ENCODE measurements at places on chromosomes 3 and 15.

DNA sequence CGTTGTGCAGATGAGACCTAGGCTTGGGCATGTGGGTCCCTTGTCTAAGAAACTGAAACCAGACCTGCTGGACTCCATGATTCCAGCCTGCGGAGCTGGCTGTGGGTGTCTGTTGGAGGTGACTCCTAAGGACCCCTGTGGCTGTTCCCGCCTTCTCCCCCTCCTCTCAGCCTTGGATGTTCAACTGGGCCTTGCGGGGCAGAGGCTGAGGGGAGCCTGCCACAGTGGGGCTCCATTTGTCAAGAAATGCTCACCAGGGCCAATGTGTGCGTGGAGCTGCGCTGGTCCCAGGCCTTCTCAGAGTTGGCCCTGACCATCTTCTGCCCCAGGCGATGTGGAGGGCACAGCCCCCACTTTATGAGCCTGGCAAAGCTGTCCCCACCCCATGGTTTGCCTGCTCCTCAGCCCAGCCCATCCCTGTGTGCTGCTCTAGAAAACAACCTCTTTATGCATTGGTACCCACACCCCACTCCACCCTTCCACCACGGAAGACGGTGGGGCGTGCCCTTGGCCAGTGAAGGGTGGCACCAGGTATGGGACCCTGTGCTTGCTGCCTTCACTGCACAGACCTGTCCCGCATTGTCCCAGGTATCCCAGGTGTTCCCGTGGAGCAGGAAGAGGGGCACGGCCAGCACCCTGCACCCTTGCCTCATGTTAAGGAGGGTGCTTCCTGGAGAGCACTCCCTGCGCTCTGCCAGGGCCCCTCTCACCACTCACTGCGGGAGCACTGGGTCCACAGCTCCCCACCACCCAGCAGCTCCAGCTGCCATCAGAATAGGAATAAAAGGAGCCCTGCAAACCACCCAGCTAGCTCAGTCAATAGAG, 7.9 kb downstream of the MESP2 start:
- DNase-seq = no peak

- DNase-seq = no peak
Observed at GRCh38 chr3:110577854-110578253, 493.8 kb upstream of the NECTIN3 start.

DNA sequence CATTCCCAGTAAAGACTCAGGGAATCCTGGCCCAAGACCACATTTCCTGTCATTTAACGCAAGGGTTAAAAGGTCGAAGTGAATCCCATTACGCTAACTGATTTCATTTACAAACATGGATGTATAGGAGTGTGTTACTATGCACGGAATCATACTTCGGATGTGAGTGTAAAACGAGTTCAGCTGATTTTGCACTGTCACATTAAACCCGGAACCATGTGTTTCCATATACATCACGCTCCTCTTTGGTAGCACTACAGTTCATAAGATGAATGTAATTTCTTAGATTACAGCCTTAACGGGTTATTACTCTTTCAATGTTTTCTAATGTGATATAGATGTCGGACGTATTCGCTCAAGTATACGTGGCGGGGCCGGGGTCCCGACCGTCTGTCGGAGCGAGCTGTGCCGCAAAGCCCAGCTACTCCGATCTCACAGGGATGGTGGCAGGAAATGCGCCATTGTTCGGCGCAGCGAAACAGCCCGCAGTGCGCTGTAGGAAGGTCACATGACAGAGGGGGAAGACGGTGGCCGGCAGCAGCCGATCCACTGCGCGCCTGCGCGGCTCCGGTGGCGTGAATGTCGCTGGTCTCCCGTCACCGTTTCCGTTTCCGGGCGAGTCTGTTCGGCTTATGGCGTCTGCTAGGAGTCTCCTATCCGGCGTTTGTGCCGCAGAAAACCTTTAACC, 97.3 kb downstream of the NPAP1 start:
- peak; percentile 95 for DNase-seq

GRCh38 chr3:10702961-10703740, 112.9 kb upstream of the SLC6A11 start:
- DNase-seq = no peak

GRCh38 chr3:23546181-23546580, 259.6 kb upstream of the UBE2E1 start:
- DNase-seq = no peak

DNA sequence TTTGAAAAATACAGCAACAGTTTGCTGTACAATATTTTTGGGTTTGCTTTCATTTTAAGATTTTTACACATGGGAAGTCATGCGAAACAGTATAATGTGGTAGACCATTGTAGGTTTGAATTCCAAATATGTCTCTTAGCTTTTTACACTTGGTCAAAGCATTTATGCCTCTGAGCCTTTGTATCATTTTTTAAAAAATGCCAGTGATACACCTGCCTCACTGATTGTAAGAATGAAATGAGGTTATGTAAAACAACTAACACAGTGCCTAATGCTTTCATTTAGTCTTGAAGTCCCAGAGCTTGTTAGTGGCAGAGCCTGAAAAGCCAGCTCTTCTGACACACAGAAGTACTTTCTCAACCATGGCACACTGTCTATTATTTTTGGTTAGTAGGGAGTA, 202.0 kb downstream of the UBE2E2 start:
- no peak for DNase-seq

DNA sequence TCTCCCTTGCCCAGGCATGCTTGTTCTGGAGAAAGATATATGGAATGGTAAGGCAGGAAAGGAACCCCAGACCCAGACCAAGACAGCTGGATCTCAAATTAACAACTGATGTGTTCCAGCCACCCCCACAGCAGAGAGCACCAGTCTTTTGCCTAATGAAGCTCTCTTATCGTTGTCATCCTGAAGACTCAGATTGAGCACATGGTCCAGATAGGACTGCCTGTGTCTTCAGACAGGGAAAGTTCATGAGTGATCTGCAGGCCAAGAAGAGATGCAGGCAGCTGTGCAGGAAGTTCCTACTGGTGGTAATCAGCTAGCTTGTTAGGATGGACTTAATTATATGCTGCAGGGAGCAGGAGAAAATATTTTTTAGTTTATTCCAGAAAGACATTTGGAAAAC, 53.3 kb downstream of the PPP2R3A start:
- no peak for DNase-seq

DNA sequence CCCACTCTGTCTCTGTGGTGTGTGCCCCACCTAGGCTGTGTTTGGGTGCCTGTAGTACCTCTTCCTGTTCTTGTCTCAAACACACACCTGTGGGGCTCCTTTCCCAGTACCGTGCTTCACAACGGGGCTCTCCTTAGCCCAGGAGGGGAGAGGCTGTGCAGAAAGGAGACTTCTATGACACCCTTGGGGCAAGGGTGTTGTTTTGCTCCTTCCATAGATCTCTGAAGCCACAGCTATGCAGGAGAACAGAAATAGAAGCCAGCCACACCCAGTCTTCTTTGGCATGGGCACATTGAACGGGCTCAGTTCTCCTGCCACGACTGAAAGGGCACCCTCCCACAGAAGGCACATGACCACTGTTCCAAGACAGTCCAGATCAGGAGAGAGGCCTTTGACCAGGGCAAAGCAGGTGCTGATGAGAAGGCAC, 74.3 kb downstream of the LIPC start:
- DNase-seq = no peak

DNA sequence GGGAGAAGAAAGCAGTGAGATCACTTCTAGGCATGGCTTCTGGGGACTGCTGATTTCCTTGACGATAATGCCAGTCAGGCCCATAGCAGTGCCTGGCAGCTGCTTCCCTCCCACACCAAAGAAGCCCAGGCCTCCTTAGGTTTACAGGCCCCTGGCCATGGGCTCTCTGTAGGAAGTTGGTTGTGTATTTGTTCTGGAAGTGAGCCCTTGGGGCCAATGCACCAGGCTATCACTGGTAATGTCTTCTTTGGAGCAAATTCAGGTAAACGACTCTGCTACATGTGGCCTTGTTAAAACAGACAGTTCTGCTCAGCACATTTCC, 89.3 kb downstream of the CCNL1 start:
- no peak for DNase-seq

DNA sequence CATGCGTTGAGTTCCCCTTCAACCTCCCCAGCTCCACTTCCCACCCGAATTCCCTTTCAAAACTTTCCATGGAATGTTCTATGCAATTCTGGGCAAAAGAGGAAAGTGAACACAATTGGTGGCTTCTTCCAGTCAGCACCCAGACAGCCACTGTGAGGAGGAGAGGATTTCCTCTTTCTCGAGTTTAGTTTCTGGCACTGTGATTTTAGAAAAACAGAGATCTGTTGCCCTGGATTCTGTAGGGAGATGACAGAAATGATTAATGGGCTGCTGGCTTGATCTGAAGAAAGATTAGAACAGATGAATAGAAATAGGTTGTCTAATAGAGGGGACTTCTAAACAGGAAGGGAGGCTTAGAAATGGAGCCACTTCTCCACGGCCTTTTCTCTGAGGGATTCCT, 172.0 kb downstream of the MCTP2 start:
- no peak for DNase-seq
